Coronary artery (tissue), 2 donors: ENCODE measurements at places on chromosomes 13 and 19.

DNA sequence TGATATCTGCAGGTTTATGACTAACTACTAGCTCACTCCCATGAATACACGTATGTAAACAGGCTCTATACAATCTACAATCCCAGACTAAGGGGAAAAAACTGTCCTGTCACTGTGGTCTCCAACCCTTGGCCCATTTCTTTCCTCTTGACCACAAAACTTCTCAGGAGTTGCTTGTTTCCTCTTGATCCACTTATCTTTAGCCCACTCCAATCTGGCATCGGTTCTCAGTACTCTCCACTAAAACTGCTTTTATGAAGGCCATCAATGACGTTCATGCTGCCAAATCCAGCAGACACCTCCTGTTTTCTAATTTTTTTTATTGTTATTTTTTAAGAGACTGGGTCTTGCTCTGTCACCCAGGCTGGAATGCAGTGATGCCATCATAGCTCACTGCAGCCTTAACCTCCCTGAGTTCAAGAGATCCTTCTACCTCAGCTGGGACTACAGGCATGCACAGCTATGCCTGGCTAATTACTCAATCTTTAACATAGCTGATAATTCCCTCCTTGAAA, 31.9 kb upstream of the USPL1 start:
- DNase-seq, result no peak

- no peak for DNase-seq
Observed at GRCh38 chr19:51830274-51830673, 35.3 kb downstream of the FPR3 start.

DNA sequence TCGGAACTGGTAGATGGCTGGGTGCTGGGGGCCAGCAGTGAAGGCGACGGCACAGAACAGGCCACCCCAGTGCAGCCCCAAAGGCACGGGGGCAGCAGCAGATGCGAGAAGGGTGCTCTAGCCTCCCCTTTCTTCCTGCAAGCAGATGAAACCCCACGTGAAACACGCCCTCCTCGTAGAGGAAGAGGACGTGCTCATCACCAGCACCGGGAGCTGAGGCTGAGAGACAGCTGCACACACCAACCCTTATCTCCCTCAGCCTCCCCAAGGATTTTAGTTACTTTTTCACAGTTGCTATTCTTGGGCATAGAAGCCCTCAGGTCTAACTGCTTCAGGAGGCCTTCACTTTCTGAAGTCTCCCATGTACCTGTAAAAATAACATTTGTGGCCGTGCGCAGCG, 11.9 kb downstream of the ZNF787 start:
- DNase-seq, result no peak

DNA sequence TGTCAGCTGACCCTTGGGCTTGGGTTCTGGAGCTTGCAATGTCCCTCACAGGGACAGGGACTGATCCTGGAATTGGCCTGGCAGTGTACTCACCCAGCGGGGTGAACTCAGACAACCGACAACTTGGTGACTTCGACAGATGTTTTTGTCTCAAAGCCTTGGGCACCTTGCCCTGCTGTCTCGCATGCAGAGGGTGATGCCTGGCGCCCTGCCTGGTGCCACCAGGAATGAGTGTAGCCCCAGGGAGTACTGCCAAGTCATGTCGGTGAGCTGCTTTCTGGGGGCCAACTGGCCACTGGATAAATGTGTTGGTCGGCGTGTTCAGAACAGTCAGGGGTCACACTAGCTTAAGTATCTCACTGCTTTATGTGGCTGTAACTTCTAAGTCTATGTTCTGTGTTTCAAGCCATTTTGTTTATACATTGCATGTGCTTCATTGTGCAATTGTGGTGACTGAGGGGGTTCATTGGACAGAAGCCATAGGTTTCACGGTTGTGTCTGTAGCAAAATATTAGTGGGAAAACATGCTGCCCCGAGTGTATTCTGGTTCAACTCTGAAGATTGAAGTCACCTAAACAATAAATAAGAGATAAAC, 96.3 kb upstream of the TNFSF11 start:
- no peak for DNase-seq

GRCh38 chr19:41774515-41774980, 19.2 kb downstream of the CEACAM6 start:
- DNase-seq, result no peak

DNA sequence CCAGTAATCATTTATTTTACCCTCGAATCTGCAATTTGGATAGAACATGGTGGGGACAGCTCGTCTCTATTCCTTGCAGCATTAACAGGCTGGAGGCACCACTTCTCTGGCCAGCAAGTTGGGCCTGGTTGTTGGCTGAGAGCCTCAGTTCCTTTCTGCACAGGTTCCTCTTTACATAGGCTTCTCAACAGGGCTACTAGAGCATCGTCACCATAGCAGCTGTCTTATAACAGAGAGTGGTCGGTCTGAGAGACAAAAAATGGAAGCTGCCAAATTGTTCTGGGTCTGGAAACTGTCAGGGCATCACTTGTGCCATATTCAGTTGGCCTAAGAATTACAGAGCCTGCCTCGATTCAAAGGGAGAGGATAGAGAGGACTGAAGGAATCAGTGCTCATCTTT, 86.7 kb downstream of the DNAJC15 start:
- DNase-seq, result no peak

DNA sequence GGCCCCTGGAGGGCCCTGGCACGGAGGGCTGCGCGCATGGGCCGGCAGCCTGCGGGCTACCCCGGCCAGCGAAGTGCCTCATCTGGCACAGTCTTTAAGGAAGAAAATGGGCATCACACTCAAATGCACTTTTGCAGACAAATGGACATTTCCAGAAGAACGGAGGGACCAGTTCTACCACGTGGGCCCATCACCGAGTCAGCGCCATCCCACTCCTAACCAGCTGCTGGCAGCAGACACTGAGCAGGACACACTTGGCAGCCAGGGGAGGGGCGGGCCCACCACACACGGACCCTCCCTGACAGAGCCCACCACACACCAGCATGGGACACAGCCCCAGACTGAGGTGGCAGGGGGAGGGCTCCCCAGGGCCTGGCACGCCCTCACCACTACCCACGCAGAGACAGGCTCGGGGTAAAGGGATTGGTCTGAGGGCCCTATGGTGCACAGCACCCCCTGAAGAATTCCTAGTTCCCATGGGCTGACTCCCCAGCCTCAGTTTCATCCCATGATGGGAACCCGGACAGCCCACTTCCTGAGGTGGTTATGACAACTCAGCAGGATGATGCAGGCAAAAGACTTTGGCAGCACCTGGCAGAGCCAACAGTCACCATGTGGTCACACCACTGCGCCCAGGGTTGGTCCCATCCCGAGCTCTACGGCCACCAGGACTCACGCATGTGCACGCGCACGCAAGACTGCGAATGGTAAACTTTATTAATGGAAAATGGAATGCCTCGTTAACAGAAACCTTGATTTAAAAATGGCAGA, 18.7 kb upstream of the TINCR start:
- no peak for DNase-seq

DNA sequence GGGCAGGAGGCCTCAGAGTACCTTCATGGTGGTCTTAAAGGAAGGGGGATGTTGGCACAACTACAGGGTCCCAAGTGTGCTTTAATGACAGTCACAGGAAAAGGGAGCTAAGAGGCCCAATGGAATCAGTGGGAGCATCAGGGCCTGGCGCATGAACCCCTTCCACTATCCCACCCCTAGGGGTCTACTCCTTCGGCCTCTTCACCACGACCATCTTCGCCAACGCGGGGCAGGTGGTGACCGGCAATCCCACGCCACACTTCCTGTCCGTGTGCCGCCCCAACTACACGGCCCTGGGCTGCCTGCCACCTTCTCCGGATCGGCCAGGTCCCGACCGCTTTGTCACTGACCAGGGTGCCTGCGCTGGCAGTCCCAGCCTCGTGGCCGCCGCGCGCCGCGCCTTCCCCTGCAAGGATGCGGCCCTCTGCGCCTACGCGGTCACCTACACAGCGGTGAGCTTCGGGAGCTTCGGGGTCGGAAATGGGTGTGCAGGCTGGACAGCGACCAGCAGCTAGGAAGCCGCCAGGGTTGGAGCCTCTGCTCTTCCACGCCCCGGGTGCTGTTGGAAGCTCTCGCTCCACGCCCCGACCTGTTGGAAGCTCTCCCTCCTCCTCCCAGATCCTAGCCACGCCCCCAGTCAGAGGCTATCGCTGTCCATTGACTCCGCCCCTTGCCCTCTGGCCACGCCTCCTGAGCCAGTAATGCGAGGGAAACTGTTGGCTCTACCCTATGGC, 6.0 kb downstream of the PLPPR2 start:
- DNase-seq, result no peak

- DNase-seq, result no peak
Observed at GRCh38 chr13:39525506-39525905, 77.5 kb downstream of the LHFPL6 start.

GRCh38 chr13:112248406-112248760, 127.8 kb upstream of the SPACA7 start:
- peak; percentile 53 for DNase-seq

DNA sequence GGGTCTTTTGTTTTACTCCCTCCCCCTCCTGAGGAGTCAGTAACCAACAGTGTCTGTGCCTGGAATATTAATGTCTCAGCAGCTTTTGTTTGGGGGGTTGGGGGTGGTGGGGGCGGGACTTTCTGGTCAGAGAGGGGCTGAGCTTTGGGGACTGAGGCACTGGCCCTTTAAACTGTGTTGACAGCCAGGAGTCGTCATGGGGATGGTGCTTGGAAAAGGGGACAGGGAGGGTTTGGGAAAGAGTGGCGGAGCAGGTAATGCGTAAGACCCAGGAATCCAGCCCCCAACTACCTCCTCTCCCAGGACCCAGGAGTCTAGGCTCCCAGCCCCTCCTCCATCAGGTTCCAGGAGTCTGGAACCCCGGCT, 5.2 kb downstream of the CADM4 start:
- DNase-seq, result no peak

DNA sequence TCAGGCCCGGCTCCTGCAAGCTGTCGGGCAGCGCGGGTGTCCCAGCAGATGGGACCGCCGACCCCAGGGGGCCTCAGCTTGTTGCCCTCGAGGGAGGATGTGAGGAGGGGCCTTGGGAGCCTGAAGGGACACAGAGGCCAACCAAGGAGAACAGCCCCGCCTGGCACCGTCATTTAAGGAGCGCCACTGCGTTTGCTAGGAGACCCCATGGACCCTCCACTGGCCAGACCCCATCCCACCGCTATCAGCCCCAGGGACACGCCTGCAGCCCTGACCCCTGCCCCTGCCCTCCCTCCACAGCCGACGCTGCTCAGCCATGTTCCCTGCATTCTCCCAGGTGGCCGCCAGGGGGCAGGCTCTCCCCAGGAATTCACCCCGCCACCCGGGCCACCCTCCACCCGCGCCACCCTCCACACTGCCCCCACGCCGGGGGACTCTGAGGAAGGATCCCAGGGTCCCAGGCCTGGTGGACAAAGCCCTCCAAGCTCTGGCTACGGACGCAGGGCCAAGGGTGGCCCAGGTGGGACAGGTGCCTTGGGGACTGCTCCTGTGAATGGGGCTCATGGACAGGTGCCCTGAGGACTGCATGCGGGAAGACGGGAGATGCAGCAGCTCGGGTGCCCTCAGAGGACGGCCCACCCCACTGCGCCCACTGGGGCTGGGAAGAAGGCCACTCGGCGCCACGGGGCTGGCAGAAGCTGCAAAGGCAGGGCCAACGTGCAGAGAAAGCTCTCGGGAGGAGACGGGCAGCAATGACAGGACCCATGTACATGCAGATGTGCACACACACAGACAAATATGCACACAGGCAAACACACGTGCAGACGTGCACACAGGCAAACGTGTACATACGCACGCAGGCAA, 34.4 kb downstream of the PIP5K1C start:
- DNase-seq, result no peak

DNA sequence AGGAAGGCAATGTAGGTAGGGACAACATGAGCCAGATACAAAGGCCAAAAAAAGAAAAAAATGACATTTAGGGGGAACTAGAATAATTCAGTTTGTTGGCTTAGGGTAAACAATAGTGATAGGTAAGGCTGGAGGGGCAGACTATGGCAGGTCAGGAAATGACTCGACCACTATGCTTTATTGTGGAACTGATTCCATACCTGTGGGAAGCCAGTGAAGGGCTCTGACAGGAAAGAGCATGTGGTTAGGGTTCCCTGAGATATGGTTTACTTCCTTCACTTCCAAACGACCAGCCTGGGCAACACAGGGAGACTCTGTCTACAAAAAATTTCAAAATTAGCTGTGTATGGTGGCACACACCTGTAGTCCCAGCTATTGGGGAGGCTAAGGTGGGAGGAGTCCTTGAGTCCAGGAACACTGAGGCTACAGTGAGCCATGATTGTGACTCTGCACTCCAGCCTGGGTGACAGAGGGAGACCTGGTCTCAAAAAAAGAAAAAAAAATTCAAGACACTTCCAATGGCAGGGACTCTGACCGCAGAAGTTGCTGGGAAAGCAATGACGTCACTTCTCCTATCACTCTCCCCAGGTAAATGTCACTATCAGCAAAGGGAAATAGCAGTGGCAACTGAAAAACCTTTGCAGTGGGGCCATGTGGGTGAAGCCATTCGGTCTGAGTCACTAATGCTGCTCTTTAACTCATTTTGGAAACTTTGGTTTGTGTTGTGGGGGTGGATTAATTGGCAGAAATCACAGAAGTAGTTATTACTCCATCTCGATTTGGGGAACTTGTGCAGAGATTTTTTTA, 192.8 kb upstream of the TSC22D1 start:
- no peak for DNase-seq

DNA sequence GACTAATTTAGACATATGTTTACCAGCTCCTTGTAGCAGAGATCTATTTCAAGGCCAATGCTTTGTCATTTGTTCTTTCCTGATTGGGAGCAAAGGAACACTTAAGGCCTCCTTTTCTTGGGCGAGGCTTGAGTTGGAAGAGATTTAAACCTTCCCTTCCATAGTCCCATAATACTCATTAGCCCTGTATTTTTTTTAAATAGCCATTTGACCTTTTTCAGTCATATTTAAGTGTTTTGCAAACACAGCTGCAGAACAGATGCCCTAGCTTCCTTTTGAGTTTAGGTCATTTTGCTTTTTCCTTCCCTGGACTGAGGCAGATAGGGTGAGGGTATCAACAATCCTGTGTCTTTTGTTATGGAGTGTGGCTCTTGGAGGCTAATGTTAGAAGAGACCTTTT, 198.3 kb downstream of the NBEA start:
- no peak for DNase-seq

- no peak for DNase-seq
Observed at GRCh38 chr19:38728752-38729541, 15.3 kb downstream of the CAPN12 start.

DNA sequence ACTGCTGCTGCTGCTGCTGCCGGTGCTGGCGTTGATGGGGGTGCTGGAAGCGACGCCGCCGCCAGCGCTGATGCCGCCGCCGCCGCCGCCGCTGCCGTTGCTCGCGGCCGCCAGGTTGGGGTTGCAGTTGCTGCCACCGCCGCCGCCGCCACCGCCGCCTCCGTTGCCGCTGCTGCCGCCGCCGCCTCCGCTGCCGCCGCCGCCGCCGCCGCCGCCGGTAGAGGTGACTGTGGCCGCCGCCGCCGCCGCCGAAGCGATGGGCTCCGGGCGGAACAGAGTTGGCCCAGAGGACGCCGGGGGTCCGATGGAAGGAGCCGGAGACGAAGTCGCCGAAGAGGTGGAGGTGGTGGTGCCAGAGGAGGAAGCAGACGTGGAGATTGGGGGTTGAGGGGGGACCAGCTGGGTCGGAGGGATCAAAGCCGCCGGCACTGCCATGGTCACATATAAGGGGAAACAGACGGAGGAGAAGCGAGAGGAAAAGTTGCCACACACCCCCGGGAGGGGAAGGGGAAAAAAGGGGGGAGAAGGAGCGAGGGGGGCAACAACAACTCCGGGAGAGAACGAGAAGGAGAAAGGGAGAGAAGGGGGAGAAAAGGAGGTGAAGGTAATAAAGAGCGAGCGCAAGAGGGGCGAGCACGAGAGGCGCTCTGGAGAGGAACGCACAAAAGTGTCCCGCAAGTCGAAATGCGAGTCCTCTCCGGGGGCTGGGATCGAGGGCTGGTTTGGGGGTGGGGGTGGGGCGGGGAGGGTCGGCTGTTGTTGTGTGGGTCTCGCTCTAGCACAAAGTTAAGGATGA, 471 bp downstream of the DACH1 start:
- DNase-seq, result no peak

- peak; percentile 36 for DNase-seq
Observed at GRCh38 chr19:52176574-52176973, 5.2 kb upstream of the ZNF836 start.
